ENCODE measurements at places on chromosomes 3 and 15.

DNA sequence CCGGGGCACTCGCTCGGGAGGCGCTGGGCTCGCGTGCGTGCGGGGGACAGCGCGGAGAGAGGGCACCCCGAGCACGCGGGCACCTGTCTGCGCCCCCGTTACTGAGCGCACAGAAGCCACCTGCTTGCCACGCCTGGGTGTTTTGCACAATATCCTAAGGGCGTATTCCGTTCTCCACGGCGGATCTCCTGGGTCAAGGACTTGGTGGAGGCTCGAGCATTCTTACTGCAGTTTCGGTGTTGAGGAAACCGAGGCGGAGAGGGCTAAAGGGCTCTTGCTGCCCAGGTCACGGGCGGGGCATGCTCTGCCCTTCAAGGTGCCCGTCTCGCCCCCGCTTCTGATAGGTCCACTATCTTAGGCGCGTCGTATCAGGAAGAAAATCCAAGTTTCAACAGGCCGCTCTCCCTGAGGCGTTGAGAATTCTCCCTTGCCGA lies 526 bp downstream of the GPD1L start:
- DNase-seq: no peak

DNA sequence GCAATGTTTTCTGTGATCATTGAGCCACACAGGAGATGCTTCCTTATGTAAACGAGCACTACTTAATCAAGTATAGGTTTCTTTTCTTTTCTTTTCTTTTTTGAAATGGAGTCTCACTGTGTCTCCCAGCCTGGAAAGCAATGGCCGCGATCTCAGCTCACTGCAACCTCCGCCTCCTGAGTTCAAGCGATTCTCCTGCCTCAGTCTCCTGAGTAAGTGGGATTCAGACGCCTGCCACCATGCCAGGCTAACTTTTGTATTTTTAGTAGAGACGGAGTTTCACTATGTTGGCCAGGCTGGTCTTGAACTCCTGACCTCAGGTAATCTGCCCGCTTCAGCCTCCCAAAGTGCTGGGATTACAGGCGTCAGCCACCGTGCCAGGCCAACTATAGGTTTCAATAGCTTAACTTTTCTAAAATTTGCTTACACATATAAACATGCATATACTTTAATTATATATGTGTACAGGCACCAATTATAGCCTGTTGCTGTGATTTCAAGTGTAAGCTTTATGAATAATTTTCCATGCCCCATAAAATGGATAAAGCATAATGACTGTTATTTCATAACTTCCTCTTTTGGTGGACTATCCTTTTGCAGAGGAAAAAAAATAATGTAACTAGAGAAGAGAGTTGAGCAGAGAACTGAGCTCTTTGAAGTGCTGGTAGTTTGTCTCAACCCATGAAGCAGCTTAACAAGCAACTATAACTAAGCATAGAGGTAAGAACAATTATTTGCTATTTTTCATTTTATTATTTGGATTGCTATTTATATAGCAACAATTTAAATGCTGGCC lies 24.8 kb upstream of the MBNL1 start:
- no peak for DNase-seq

GRCh38 chr15:77646104-77646694 lies 13.5 kb upstream of the LINGO1 start:
- DNase-seq: no peak

- no peak for DNase-seq
These were observed 922 bp downstream of the IL17RC start for GRCh38 chr3:9917820-9918219.

GRCh38 chr3:171175741-171176234 lies 149.3 kb upstream of the SLC2A2 start:
- no peak for DNase-seq

DNA sequence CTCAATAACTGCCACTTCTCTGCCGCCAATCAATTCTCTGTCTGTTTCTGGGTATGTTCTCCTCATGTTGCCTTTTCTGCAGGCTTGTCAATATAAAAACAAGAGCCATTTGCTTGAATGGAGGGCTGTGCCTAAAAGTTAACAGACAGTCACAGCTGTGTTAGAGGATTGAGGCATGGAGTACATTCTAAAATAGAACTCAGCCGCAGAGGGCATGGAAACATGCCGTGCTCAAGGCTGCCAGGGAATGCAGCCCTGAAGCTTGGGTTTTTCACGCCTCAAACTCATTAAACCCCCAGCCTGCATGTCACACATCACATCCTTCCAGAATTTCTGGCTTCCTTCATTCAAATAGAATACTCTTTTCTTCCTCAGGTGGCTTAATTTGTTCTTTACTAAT lies 166.6 kb downstream of the TPRG1 start:
- DNase-seq: no peak

- DNase-seq: no peak
These were observed 25.0 kb downstream of the MAP6D1 start for GRCh38 chr3:183800243-183800863.

DNA sequence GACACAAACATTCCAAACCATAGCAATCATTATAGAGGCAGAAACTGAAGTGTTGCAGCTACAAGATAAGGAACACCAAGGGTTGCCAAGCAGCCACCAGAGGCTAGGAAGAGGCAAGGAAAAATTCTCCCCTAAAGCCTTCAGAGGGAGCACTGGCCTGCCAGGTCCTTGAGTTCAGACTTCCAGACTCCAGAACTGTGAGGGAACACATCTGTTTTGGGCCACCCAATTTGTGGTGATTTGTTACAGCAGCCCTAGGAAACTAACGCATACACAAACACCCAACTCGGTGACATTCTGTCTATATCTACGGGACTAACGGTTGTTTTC lies 54.6 kb downstream of the MB21D2 start:
- DNase-seq: no peak

GRCh38 chr15:52369030-52369429 lies 73.4 kb upstream of the MYO5C start:
- no peak for DNase-seq

DNA sequence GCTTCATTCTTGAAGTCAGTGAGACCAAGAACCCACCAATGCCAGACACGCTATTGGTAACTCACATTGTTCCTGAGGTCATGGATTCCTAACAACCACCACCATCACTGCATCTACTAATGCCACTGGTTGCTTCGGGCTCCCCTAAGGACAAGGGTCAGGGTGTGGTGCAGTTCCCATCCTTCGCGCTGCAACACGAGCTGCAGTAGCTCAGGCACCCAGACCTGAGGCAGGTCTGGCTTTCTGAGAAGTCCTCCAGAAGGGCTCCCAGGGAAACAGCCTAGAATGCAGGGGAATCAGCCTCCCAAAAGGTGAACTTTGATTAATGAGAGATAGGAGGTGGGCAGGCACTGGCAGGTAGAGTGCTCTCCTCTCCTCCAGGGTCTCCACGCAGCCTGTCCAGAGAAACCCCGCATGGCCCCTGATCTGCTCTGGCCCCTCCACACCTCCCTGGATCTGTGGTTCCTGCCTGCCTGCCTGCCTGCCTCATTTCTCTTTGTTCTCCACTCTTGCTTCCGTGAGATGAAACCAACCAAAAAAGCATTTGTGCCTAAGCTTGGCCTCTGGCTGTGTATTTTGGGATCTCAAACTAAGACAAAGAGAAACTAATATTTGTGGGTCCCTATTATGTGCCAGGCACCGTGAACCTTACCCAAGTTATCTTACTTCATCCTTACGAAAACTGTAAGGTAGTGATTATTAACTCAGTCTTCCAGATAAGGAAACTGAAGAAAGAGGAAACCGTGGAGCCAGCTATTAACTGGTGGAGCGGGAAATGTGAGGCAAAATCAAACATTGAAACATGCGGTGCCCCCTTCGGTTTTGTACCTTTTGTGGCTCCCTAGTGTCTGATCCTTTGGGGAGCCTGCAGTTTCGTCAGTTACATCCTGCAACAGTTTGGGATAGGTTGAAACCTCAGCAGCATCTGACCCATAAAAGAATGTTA lies 43.9 kb upstream of the USP3 start:
- DNase-seq: no peak

DNA sequence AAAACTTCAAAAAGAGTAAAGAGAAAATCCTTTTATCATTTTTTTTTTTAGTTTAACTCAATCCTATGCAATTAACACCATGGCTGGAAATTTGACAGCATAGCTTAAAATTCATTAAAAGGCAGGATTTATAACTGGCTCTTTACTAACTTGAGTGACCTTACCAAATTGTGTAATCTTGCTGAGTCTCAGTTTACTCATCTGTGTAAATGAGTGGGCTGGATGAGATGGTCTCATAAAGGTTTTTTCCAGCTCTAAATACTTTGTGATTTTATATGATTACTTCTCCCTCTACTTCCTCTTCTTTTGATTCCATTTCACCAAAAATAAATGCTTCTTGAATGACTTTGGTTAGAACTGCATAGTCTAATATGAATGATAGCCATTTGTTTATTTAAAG lies 234.9 kb upstream of the SATB1 start:
- DNase-seq: no peak

- no peak for DNase-seq
These were observed 60.4 kb upstream of the CDIN1 start for GRCh38 chr15:36519067-36519466.

DNA sequence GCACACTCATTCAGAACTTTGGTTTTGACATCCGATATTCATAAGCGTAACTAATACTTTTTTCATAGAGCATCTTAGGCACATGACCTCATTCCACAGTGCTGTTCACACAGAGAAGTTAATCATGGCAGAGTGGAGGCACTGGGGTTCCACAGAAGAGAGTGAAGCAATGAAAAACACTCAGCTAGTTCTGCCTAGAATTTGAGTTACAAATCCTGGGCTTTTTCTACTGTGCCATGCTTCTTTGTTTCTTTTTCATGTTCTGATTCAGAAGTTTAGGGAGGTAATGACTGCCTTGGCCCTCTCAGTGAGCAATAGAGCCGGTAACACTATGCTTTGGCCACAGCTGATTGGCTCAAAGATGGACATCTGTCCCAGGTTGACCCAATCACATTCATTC lies 176.1 kb upstream of the MITF start:
- DNase-seq: no peak

GRCh38 chr3:190519886-190520285 lies 6.0 kb downstream of the IL1RAP start:
- no peak for DNase-seq

GRCh38 chr3:45760878-45761711 lies 35.2 kb downstream of the SLC6A20 start:
- DNase-seq: peak; percentile 18

GRCh38 chr3:124064050-124064449 lies 72.1 kb upstream of the ROPN1 start:
- no peak for DNase-seq

DNA sequence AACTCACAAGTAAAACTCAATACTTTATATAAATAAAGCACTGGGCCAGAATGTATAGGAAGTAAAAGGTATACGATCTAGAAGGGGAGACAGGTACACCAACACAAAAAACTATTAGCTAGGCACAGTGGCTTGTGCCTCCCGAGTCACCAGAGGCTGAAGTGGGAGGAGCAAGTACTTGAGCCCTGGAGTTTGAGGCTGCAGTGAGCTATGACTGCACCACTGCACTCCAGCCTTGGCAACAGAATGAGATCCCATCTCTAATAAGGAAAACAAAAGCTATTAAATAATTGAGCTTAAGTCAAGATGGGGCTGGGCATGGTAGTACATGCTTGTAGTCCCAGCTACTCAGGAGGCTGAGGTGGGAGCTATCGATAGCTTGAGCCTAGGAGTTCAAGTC lies 17.0 kb downstream of the PIK3CB start:
- DNase-seq: no peak

DNA sequence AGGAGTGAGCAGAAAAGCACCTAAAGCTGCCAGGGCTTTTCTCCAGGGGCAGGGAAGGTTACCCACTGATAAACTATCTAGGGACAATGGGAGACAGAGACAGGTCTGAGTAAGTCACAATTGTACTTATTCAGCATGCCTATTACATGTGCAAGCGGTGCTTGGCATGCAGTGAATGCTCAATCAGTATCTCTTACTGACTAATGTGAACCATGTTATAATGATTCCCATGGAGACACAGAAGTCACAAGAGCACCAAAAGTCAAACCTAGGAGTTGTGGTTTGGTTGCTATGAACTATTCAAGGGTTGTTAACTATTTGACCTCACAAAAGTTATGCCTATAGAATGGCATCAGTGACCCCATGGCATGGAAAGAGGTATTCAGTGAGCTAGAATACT lies 50.0 kb upstream of the RASGRP1 start:
- no peak for DNase-seq

DNA sequence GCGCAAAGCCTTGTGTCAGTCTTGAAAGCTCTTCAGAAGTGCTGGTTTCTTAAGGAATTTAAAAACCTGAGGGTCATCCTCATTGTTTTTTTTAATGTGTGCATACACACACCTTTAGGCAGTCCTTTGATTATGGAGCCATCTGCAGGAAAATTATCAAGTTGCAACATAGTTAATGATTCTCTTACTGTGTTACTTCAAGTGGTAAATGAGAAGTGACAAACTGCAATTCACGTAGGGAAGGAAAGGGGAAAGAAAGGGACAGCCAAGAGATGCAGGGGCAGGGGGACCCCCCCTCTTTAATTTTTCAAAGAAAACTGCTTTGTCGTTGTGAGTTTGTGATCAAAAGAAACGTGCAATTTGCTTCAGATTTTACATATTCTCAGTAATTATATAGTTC lies 162.4 kb upstream of the CGNL1 start:
- DNase-seq: peak; percentile 78

GRCh38 chr15:98304371-98304770 lies 343.9 kb downstream of the ARRDC4 start:
- no peak for DNase-seq

DNA sequence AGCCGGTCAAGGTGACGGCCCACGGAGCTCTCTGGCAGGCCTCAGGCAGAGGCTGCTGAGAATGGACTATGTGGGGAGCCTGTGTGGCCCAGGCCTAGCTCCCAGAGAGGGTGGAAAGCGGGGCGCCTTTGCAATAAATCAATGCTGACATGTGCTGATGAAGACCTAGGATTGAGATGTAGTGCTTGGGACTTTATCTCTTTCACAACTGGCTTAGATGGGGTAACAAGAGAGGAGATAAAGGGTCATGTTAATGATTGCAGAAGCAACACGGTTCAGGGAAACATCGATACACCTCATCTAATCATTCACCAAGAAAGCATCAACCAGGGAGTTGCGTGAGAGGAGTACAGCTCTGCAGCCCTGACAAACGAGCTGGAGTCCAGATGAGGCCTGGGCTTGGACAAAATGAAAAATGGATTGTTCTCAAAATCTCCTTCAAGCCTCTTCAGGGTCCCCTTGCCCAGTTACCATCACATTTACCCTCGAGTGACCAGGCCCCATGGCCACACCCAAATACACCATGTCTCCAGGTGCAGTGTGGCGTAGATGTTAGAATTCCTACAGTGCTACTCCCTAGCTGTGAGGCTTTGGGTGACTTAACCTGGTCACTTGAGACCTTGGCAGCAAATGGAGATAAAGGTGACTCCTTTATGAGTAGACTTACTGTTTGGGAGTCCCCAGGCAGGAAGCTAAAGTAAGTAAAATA lies 146.4 kb upstream of the LIPC start:
- DNase-seq: no peak
